Naive thymus-derived CD8-positive, alpha-beta T cell (primary cell): ENCODE measurements at places on chromosomes 12 and 14.

- DNase-seq = no peak
These were observed 211.5 kb upstream of the CRY1 start for GRCh38 chr12:107304588-107305532.

DNA sequence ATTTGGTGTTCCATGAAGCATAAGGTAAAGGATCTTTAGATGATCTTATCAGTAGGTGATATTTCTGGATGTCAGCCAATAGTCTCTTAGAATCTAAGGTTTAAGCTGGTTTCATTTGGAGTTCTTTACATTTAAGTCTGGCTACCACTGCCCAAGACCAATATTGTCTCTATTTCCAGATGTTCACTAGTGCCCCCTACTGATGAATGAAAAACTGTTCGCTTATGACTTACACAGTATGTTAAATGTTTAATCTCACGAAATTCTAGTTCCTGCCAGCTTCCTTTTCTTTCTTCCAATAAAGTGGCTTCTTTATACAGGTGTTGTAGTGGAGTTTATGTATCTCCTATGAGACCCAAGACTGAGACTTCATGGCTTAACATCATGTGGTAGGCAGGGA is 31.8 kb upstream of the MIS18BP1 start:
- DNase-seq = no peak

DNA sequence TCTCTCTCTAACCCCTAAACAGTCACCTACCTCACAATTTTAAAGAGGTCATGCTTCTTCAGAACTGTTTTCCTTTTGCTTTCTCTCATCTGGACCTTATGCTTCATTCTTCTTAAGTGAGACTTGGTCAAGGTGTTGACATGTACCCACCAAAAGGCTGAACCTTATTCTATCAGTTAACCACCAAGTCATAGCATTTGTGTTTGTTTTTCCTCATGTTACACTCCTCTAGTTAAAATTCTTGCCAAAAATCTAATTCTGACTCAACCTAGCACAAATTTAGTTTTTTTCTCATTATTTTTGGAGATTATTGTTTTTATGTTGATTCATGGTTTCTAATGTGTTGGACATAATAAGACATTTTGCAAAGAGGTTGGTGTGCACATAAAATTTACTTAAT is 578.6 kb downstream of the SLC16A7 start:
- no peak for DNase-seq

- DNase-seq = peak; percentile 23
These were observed 57.6 kb downstream of the BRMS1L start for GRCh38 chr14:35883677-35884293.

DNA sequence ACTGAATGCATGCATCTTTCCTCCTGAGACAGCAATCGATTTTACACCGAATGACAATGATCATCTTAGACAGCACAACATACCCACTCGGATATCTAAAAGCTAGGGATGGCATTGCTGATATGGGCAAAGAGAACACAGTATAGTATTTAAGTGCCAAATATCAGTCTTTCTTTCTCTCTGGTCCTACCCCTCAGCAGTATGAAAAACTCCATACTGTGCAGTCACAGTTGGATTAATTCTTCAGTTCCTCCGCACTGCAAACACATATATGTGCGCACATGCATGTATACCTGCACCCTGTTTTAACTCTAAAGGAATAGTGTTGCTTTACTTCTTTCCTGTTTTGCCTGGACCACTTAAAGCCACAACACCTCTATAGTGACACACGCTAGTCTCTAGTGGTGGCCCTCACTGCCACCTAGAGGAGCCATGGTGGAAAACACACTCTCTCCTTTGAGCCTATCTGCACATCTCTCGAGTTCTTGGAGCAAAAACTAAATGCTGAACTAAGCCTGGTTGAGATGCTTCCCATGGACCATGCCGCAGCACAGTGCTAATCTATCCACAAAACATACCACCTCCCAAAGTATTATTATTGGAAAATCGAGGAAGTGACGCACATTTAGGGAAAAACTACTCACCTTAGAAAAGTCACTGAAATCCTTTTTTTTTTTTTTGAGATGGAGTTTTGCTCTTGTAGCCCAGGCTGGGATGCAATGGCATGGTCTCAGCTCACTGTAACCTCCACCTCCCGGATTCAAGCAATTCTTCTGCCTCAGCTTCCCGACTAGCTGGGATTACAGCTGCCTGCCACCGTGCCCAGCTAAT is 11.9 kb downstream of the TMEM52B start:
- peak; percentile 15 for DNase-seq

GRCh38 chr12:80212938-80213645 is 113.8 kb downstream of the OTOGL start:
- DNase-seq = no peak

DNA sequence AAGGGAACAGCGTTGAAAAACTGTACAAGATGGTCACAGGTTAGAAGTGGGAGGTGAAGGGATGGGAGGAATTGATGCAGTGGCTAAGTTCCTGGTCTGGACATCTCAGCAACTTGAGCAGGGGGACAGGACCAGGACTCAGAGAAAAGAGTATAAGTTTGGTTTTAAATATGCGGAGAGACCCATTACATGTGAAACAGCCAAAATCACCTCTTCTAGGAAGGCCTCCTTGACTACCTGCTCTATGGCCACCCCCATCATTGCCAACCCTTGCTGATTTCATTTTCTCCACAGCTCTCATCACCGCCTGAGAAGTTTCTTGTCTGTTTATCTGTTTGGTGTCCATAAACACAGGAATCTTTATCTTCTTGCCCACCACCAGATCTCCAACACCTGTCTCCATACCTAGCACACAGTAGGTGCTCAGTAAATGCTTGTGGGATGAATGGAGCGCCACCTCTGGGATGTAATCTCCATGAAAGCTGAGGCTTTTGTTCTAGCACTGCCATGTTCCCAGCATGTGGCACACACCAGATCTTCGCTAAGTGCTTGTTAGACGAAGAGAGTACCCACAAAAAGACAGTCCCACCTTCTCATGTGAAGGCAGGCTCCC is 11.2 kb upstream of the PHETA1 start:
- DNase-seq = no peak

DNA sequence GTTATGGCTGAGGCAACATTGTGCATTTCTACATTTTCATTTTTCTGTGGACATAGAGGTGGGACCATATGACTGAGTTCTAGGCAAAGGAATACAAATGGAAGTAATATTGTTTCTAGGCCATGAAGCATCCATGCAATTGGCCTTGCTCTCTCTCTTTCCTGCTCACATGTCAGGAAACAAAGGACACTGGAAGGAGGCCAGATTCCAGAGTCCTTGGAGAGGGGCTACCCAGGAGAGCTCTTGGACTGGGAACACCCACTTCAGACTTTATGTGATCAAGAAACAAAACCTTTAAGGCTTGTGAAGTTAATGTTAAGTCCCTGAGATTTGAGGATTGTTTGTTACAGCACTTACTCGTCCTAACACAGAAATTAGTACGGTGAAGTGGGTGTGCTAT is 32.8 kb downstream of the PDZRN4 start:
- DNase-seq = no peak

DNA sequence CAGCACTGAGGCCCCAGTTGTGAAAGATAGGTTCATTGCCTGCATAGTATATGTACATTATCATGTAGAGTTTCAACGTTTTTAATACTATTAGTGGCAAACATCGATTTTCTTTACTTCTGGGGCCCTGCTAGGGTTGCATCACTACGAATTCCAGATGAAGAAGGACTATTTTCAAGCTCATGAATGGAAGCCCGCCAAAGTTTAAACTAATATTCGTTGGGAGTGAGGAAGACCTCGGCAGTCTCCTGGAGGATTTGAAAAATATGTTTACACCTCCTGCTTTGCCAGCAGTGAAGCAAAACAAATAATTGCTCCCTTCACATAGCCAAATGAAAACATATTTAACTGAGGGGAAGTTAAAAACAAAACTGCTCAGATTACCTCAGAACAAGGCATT is 672.9 kb upstream of the NOVA1 start:
- no peak for DNase-seq

GRCh38 chr12:103623716-103624115 is 36.6 kb downstream of the STAB2 start:
- no peak for DNase-seq

DNA sequence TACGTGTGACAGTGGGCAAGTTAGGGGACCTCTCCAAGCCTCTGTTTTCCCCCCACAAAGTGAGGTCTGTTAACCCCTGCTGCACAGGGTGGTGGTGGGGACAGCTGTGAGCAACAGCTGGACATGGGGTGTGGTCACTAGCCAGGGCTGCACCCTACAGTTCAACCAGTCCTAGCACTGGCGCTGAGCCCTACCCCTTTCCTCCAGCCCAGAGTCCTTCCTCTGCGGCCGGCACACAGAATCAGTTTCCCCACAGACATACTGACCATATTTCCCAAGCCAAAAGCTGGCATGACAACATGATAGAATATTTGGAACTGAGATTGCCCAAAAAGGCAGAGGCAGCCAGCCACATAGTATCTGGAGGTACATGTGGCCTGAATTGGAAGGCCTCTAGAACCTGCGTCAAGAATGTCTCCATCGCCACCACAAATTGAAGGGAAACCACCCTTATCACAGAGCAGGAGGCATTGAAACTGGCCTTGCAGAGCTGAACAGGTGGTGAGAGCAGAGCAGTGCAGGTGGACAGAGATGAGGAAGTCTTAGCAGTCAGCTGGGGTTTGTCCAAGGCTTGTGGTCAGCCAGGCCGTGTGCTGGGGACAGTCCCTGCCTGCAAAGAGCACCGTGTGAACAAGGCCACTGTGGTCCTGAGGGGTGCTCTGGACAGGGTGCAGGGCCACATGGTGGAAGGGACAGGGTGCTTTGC is 21.2 kb downstream of the DEGS2 start:
- no peak for DNase-seq

DNA sequence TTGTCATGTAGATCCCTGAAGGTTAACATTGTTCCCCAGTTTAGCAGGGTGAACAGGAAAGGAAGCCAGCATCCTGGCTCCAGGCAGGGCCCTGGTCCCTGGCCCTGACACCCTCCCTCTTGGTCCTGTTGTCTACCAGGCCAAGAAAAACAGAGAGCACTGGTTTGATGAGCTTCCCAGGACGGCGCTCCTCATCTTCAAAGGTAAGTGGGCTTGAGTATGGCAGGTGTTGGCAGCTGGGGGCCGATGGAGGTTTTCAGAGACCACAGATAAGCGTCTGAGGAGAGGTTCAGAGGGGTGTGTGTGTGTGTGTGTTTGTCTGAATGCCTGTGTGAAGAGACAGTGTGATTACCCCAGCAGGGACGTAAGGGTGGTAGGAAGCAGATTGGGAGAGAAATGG is 56.3 kb downstream of the SLC8B1 start:
- DNase-seq = no peak

DNA sequence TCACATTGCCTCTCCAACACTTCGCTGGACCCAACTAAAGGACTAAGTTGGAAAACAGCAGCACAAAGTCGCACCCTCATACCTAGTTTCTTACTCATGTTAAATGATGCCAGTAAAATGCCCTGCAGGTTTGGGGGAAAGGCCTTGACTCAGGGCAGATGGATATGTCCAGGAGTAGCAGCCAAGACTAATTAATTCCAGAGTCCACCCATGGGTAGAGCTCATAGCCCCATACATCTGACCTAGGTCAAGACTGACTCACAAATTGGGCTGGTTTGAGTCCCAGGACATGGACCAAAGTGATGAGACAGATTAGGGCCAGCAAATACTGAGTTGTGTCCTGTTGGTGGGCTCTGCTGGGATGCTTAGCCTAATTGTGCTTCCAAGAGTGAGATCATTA is 224.0 kb upstream of the BTG1 start:
- no peak for DNase-seq

DNA sequence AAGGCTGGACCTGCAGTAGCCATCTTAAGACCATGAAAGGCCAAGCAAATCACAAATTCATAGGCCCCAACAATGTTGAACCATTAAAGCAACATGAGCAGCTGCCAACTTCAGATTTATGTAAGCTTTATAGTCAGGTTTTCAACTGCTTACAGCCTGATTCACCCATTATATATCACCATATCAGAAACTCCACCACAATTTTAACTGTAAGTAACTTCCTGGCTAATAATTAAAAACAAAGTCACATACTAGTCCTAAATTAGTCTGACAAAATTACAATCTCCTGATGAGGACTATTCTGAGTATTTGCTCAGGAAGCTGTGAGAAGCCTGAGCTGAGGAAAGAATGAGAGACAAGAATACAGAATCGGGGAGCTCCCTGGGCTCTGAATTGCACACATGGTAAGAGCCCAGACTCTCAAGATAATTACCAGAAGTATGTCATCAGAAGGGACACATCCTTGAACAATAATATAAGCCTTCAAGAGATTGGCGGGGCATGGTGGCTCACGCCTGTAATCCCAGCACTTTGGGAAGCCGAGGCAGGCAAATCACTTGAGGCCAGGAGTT is 55.1 kb downstream of the NUMB start:
- DNase-seq = no peak

DNA sequence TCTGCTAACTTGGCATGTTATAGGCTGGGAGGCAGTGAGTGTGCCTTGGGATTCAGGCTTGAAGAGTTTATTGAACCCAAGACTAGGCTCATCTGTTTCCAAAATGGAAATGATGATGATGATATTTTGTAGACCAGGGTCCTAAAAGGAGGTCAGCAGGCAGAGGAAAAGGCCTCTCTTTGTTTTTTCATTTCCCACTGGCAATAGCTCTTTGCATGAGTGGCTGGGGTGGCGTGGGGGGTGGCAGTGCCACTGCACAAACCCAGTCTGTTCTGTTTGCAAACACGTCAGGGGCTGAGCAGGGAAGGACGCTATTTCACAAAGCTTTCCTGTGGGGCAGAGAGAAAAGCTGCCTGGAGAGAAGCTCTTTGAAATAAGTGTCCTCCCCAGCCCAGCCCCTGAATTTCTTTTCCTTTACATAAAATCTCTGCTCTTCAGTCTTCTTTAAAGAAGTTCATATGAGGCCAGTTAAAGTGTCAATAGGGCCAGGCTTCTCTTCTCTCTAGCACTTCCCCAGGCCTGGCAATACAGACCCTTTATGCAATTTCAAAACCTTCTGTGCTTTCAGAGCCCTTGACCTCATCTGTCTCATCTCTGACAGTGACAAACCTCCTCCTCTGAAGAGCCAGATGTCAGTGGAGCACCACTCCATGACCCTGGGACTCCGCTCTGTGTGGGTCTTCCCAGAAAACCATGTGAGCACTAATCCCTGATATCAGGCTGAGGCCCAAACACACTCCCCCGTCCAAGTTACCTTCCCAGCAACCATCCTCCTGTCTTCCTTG is 72.8 kb downstream of the ZNF664 start:
- no peak for DNase-seq

DNA sequence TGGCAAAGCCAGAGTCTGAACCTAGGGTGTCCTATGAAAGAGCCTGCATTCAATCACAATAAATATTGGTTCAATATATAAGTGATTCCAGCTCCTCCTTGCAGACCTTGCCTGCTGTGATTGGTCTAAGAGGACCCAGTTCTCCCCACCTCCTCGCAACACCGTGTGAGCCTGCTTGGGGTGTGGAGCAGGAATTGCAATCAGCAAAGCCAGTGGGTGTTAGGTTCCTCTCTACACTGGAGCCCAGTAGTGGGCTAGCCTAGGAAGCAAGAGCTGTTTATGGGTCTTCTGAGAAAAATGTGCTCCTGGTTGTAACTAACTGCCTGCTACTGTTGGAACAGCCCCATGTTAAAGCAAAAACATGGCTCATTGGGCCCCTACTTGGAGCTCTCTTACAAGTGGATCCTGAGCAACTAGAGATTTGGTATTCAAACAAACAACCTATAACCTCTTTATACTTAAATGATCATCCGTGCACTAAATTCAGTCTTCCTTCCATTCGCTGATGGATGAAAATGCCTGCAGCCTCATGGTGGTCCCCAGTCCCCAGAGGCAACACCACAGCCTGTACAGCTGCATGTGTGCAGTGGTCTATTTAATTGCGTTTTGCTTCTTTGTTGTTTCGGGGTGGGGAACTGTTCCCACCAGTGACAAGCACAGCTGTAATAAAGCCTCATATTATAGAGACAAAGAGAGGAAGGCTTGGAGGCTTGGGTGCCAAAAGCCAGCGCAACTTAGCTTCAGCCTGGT is 3.7 kb upstream of the SELPLG start:
- no peak for DNase-seq

- DNase-seq = no peak
These were observed 1.1 kb downstream of the TPI1 start for GRCh38 chr12:6868211-6869048.
